Natural killer cell treated with Interleukin-12 subunit alpha and Interleukin-12 subunit beta and Interleukin-15 and Interleukin-18, amount 100 ng/mL, for 72 hours (primary cell): ENCODE measurements at places on chromosomes 3 and 15.
A peak's percentile ranks its signal among the peaks of the same experiment; 100 is the strongest.

DNA sequence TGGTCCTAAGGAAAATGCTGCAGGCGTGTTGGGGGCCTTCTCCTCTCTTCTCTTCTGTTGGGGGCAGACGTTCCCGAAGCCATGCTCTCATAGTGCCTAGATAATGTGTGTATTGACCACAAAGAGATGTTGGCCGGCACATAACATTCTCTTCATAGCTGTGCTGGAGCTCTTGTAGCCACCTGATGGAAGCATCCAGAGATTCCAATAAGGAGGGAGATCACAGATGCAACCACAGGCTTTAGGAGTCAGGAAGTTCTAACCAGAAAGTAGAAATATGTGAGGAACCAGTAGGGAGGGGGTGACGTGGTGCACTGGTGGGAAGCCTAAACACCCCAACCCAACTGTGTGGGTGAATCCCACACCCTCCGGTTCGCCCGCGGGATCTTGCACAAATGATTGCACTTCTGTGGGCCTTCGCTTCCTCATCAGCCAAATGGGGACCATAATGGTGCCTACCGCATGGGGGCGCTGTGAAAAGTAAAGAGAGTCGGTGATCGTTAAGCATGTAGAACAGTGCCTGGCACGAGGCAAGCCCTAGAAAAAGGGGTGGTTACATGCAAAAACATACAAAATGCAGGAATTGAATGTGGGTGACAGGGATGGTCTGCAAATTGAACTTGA, 87.8 kb downstream of the TOP2B start:
- no peak for DNase-seq

DNA sequence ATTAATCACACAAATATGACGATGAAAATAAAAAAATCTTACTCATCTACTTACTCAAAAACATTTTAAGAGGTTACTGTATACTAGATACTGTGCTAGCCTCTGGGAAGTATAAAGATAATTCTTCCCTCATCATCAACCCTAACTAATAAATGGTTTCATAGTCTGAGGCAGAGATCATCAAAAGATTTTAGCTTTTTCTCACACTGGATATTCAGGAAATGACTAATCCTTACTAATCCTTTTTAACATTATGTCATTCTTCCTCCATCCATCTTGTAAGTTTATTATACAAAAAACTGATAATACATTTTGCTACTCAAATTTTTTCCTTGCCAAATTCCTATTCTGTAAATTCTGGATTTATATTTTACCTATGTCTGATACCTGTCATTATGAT, 29.7 kb downstream of the ACAD11 start:
- DNase-seq: no peak

- DNase-seq: no peak
Observed at GRCh38 chr15:91473894-91474545, 374.0 kb downstream of the SV2B start.

- DNase-seq: no peak
Observed at GRCh38 chr3:16064642-16065414, 109.7 kb upstream of the GALNT15 start.

GRCh38 chr3:192130534-192131132, 596.7 kb downstream of the FGF12 start:
- no peak for DNase-seq

DNA sequence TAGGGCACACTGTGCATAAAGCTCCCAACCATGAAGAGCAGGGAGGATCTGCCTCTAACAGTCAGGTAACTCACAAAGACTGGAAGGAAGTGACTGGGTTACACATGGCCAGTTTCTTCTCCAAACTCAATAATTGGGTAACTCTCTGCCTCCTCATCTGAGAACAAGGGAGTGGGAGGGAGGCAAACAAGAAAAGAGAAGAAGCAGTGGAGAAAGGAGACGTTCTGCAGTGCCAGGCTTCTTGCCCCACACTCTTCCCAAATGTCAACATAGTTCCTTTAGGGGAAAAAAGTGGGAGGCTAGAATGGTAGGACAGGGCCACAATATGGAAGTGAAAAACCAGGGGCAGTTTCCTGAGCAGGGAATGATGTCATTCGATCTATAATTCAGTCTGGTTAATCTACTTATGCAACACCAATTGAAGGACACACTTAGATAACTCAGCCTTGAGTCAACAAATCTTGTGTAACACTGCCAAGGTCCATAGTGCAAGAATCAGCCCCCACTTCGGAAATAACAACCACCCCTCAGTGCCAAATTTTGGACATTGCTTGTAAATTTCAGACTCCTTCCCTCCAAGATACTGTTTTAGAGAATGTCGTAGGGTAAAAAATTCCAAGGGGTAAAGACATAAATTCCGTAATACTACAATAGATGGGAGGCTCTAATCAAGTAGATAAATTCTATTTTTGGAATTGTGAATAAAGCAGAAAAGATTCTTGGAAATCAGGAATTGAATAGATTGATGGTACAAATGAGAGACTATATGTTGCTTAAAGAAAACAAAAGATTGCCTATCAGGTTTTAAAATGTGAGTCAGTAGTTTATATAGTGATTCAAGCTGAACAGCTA, 143.0 kb downstream of the LPP start:
- DNase-seq: no peak

DNA sequence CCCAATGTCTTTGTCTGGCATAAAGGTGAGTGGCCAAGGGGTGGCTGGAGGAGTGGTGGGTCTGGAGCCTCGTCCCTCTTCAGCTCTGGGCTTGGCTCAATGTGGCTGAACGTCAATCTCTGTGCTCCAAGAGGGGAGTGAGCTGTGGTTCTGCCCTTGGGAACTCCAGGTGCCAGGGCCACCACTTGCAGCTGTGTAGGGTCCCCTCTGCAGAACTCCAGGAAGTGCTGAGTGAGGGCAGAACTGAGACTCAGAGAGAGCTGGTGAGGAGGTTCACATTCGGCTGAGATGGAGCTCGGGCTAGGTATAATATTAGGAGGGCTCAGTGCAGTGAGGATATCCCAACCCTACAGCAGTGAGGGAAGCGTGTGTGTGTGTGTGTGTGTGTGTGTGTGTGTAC, 11.6 kb downstream of the DUOX1 start:
- DNase-seq: no peak

- no peak for DNase-seq
Observed at GRCh38 chr15:57227899-57228298, 148.4 kb upstream of the CGNL1 start.

GRCh38 chr3:87287011-87287410, 10.6 kb upstream of the POU1F1 start:
- no peak for DNase-seq

DNA sequence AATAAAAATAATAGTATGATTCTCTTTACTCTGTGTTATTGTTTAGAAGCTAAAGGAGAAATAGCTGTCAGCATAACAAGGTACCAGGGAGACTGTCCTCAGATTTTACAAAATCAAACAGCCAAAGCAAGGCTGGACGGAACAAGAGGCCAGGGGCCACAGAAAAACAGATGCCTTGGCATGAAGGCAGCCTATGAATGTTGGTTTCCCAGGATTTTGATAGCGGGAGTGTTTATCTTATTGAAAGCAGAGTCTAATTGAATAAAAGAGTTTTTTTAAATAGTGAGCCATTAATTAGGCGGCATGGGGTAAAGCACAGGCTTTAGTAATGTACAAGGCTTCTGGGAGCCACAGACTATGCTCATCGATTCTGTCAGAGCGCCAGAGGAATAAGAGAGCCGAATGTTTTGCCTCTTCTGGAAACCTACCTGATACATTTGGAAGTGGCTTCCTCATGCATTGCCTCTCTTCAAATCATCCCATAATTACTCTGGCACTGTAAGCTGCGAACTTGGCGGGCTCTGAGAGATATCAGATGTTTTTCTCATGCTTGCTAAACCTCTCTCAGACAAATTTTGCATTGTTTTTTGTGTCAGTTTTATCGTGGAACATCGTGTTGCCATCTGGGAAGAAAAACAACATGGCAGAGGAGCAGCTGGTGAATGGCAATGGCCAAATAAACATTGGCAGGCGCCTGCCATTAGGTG, 30.4 kb upstream of the TMCO5A start:
- DNase-seq: no peak

DNA sequence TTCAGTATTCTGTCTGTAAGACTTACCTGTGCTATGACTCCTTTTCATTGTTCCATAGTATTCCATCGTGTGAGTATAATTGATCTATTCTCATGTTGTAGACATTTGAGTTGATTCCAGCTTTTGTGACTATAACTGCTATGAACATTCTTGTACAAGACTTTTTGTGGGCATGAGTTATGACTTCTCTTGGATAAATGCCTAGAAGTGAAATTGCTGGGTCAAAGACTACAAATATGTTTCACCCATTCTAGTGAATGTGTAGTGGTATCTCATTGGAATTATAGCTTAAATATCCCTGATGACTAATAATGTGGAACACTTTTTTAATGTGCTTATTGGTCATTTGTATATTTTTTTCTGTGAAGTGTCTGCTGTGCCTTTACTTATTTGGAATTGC, 27.6 kb upstream of the NPHP3 start:
- DNase-seq: no peak

DNA sequence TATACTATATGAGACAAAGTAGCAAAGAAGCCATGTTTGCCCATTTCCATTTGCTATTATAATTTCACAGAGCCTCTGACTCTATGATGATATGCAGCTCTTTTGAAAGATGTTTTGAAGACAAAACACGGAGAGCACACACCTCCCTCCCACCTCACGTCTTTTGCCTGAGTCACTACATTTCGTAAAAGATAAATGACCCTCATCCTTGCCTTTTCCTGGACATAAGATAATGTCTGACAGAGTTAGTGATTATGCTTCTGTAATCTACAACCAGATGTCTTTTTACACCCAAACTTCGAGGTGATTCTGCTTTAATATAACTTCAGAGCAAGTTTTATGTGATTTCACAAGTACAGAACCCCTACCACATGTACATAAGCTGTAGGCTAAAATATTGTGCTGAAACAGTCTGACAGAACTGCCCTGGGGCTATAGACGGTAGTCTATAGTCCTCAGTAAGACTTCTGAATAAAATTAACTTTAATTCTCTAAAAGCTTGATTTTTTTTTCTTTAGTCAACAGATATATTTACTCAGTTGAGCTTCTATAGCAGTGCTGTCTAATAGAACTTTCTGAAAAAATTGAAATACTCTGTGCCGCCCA, 99.9 kb downstream of the CD200R1L start:
- DNase-seq: no peak

DNA sequence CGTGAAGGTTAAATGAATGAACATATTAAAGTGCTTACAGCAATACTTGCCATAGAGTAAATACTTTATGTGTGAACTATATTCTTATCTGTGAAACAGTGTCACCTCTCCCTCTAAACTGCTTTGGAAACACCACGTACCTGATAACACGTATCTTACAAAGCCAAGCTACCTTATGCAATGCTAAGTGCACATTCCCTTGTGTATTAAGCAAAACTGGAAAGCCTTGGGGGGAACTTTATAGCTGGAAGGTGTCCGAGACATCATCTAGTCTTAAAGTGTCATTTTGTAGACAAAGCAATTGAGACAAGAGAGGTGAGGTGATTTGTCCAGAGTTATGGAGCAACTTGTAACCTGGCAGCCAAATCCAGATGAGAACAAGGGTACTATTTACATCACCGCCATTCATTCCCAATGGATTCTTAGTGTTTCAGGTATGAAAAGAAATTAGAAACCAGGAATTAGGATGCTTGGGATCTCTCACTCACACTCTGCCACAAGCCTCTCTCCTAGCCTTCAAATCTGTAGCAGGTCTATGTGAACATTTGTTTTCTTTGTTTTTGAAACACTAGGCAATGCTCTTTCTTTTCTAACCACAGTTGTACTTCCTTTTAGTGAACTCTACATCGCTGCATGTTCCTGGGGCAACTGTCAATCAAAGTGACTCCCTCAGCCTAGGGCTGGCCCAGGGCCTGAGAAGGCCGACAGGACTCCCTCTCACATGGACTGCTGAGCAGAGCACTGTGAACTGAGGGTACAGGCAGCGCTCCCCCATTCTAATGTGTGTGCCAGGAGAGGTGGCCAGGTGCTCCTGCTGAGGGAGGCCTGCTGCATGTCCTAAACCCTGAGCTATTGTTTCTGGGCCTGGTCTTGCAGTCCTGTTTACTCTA, 13.9 kb upstream of the MGLL start:
- DNase-seq: no peak

DNA sequence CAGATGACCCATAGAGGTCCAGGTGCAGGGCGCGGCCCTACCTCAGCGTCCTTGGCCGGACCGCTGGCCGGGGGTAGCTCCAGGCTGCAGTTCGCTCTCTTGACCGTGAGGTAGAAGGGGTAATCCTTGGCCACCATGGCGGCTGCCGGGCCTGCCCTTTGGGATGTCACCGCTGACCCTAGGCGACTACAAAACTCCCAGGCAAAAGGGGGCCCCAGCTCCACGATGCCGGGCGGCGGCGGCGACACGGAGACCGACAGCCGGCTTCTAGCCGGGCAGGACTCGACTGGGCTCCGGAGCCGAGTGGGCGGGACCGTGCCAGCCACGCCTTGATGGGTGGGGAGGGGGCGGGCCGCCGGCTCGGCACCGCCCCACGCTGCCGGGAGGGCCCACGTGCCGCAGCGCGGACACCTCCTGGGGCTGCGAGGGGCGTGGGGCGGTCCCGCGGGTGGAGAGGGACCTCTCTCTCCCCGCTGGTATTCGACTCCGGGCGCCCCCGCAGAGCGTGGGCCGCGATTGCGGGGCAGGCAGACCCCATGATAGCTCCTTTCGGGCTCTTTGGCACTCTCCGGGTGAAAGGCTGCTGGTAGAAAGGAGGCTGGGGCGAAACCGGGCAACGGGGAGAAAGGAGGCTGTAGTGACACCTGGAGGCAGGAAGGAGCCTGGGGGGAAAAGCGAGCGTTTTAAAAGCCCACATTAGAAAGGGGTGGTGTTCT, at the start of gene ARHGEF3:
ARHGEF3 (minus strand) TSS at position 288 of the 716 bp plus-strand sequence; CDS start at position 137, 151 bp downstream.
- peak; percentile 88 for DNase-seq

GRCh38 chr3:65864357-65864904, 174.3 kb downstream of the MAGI1 start:
- DNase-seq: no peak

DNA sequence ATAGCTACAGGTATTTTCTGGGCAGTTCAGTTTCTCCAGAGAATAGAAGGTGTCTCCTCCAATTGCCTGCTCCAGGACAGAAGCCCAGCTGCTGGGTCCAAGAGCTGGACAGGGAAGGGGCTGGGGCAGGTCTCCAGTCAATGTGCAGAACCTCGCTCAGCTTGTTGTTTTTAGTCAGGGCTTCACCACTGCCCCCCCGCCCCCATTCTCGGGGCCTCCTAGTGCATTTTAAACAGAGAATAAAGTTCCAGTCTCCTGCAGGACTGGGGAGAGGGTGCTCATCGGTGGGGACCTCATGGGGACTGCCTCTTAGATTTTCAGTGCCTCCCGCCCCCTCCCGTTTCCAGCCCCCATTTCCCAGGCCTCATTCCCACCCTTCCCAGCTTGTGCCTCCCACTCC, 216.6 kb downstream of the XXYLT1 start:
- no peak for DNase-seq

DNA sequence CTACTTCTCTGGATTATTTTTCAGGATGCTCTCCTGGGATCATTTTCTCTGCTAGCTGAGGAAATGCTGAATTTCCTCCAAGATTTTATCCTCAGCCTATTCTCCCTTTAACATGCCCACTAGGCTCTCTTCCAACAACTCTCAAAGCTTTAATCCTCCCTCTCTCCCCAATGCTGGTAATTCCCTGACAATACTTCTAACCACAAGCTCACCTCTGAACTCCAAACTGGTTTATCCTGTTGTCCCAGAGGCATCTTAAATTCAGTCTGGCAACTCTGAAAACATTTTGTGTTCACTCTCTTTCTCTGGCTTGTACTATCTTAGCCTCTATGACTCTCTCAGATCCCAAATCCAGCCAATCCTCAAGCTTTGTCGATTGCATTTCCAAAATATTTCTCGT, 490.3 kb downstream of the MECOM start:
- no peak for DNase-seq
